ENCODE measurements at places on chromosomes 5 and 9. TPM values are rescaled to one million over a fixed set of nuclear protein-coding genes. Genes with fewer than 3 reads are reported as not detected.

DNA sequence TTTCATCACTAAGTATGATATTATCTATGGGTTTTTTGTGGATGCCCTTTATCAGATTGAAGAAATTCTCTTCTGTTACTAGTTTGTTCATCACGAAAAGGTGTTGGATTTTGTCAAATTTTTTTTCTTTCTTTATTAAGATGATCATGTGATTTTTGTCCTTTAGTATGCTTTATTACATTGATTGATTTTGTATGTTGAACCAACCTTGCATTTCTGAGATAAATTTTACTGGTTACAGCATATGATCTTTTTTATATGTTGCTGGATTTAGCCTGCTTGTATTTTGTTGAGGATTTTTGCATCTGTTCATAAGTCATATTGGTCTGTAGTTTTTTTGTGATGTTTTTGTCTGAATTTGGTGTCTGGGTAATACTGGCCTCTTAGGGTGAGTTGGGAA lies 42.8 kb downstream of the RAD23B start:
- no peaks in the 10 kb centered on the region for H3K27me3 ChIP-seq
- H3K27ac ChIP-seq: no peak overlapping the region
- H3K4me1 ChIP-seq: peaks cover 14% of the 10 kb centered on the region
- no peak for DNase-seq
- H3K36me3 ChIP-seq: peaks cover 72% of the 10 kb centered on the region
- no peak overlapping the region for H3K4me3 ChIP-seq

- no peak overlapping the region for H3K27ac ChIP-seq
- no peaks in the 10 kb centered on the region for H3K4me1 ChIP-seq
- no peak overlapping the region for H3K4me3 ChIP-seq
- H3K27me3 ChIP-seq: no peaks in the 10 kb centered on the region
- peak; percentile 1 for DNase-seq
These were observed 462.1 kb upstream of the GRAMD2B start for GRCh38 chr5:125961150-125961549.

GRCh38 chr9:33908114-33908513 lies 91.2 kb downstream of the UBE2R2 start:
- H3K4me3 ChIP-seq: no peak overlapping the region
- H3K27ac ChIP-seq: no peak overlapping the region
- H3K36me3 ChIP-seq: peaks cover 31% of the 10 kb centered on the region

- no peak within 1 kb of the TSS for H3K4me3 ChIP-seq
- H3K36me3 ChIP-seq: no peaks in the 10 kb centered on the region
- DNase-seq: no peak
- peaks cover 8% of the 10 kb centered on the region for H3K4me1 ChIP-seq
- H3K27ac ChIP-seq: no peak within 1 kb of the TSS
These were observed at the start of gene SCGB3A1 for GRCh38 chr5:180591311-180591887. TSS of gene SCGB3A1 (minus strand) at chr5:180591499. CDS start at chr5:180591462, 37 bp downstream.

DNA sequence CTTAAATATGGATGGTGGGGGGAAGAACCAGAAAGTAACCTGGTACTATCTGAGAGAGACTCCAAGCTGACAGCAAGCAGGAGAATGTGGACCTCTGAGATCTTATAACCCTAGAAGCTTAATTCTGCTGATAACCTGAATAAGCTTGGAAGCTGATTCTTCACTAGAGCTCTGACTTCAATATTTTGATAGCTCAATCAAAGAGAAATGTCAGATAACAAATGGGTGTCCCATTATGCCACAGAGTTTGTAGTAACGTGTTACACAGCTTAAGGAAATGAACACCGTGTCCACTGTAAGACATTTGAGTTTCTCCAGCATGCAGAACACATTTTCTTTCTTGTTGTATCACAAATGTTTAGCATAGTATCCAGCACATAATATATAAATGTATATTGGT lies 626.7 kb downstream of the CDH12 start:
- no peaks in the 10 kb centered on the region for H3K27me3 ChIP-seq
- H3K36me3 ChIP-seq: no peaks in the 10 kb centered on the region
- no peak overlapping the region for H3K27ac ChIP-seq
- no peaks in the 10 kb centered on the region for H3K4me1 ChIP-seq
- H3K4me3 ChIP-seq: no peak overlapping the region

GRCh38 chr9:117945286-117945685 lies 241.1 kb downstream of the TLR4 start:
- DNase-seq: no peak
- no peaks in the 10 kb centered on the region for H3K36me3 ChIP-seq
- no peaks in the 10 kb centered on the region for H3K4me1 ChIP-seq
- H3K4me3 ChIP-seq: no peak overlapping the region
- H3K27ac ChIP-seq: no peak overlapping the region

DNA sequence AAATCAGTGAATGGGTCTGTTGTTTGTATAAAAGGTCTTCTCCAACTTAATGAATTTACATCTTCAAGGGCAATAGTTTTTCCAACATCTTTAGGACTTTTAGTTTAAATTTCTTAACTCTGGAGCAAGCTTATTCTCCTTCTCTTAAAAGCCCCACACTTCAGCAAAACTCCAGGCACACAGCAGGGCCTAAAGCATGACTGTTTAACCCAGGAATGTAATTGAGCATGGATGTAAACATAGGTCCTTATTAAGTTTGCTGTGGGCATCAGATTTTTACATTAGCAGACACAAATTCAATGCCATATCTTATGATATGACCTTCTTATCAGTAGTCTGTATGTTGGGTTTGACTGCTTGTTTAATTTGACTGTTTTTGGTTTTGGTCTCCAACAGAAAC lies 78.9 kb downstream of the ABCA1 start:
- no peak for DNase-seq
- H3K36me3 ChIP-seq: no peaks in the 10 kb centered on the region
- H3K4me3 ChIP-seq: no peak overlapping the region
- H3K4me1 ChIP-seq: no peaks in the 10 kb centered on the region
- H3K27me3 ChIP-seq: no peaks in the 10 kb centered on the region

- peaks cover 1% of the 10 kb centered on the region for H3K36me3 ChIP-seq
- peaks cover 82% of the 10 kb centered on the region for H3K4me1 ChIP-seq
- no peak overlapping the region for H3K4me3 ChIP-seq
- no peak overlapping the region for H3K27ac ChIP-seq
- no peaks in the 10 kb centered on the region for H3K27me3 ChIP-seq
- DNase-seq: no peak
These were observed 43.9 kb downstream of the RAPGEF1 start for GRCh38 chr9:131695836-131696460.

GRCh38 chr9:18238254-18238653 lies 235.7 kb upstream of the ADAMTSL1 start:
- no peak overlapping the region for H3K27ac ChIP-seq
- H3K36me3 ChIP-seq: no peaks in the 10 kb centered on the region
- no peak for DNase-seq
- peaks cover 4% of the 10 kb centered on the region for H3K27me3 ChIP-seq
- peaks cover 2% of the 10 kb centered on the region for H3K4me1 ChIP-seq

DNA sequence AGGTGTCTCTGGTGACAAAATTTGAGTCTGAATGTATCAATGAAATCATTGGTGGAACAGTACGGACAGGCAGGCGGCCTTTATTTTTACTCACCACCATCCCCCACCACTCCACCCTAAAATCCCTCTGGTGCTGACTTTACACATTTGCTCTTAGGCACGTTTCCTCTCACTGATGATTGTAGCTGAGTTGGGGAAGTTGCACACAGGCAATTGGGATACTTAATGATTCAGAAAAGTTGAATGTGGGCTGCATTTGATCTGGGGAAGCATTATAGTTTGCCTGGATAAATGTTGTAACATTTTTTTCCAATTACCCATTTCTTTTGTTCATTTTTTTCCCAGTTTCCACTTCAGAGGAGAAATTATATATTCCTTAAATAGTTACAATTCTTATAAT lies 658.4 kb downstream of the TLR4 start:
- no peaks in the 10 kb centered on the region for H3K4me1 ChIP-seq
- no peak overlapping the region for H3K27ac ChIP-seq
- no peaks in the 10 kb centered on the region for H3K27me3 ChIP-seq
- no peaks in the 10 kb centered on the region for H3K36me3 ChIP-seq
- DNase-seq: no peak

GRCh38 chr5:53590759-53591158 lies 30.3 kb downstream of the NDUFS4 start:
- H3K27ac ChIP-seq: no peak overlapping the region
- no peaks in the 10 kb centered on the region for H3K27me3 ChIP-seq
- no peak overlapping the region for H3K4me3 ChIP-seq
- H3K36me3 ChIP-seq: peaks cover 4% of the 10 kb centered on the region
- H3K4me1 ChIP-seq: peaks cover 52% of the 10 kb centered on the region

DNA sequence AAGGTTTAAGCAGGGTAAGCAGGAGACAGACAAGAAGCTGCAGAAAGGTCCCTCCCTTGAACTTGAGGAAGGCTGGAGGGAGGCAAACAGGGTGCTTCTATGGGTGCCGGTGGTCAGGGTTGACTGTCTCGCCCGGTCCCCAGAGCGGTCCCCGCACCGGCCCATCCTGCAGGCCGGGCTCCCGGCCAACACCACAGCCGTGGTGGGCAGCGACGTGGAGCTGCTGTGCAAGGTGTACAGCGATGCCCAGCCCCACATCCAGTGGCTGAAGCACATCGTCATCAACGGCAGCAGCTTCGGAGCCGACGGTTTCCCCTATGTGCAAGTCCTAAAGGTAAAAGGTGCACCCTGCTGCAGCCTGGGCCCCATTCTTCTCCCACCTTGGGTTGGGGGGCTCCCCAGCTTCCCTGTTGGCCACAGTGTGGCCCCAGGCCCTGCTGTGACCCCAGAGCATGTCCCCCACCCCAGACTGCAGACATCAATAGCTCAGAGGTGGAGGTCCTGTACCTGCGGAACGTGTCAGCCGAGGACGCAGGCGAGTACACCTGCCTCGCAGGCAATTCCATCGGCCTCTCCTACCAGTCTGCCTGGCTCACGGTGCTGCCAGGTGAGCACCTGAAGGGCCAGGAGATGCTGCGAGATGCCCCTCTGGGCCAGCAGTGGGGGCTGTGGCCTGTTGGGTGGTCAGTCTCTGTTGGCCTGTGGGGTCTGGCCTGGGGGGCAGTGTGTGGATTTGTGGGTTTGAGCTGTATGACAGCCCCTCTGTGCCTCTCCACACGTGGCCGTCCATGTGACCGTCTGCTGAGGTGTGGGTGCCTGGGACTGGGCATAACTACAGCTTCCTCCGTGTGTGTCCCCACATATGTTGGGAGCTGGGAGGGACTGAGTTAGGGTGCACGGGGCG lies 5.7 kb downstream of the FGFR4 start:
- H3K27me3 ChIP-seq: peaks cover 12% of the 10 kb centered on the region
- H3K36me3 ChIP-seq: no peaks in the 10 kb centered on the region
- no peak for DNase-seq

DNA sequence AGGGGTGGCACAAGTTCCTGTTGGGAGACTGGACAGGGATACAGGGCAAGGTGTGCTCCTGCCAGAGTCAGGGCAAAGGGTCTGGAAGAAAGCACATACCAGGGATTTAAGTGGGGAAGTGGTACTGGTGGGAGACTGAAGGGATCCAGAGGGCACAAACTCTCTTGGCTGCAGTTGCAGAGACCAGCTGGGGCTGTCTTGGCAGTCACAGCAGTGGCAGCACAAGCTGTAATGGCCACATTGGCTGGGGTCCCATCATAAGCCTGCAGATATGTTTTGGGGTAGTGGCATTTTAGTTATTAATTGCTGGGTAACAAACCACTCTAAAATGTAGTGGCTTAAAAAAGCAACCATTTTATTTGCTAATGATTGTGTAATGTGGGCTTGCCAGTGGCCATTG lies 492.2 kb downstream of the ENC1 start:
- H3K4me1 ChIP-seq: no peaks in the 10 kb centered on the region
- no peak for DNase-seq
- H3K36me3 ChIP-seq: no peaks in the 10 kb centered on the region
- no peak overlapping the region for H3K27ac ChIP-seq
- H3K4me3 ChIP-seq: no peak overlapping the region

DNA sequence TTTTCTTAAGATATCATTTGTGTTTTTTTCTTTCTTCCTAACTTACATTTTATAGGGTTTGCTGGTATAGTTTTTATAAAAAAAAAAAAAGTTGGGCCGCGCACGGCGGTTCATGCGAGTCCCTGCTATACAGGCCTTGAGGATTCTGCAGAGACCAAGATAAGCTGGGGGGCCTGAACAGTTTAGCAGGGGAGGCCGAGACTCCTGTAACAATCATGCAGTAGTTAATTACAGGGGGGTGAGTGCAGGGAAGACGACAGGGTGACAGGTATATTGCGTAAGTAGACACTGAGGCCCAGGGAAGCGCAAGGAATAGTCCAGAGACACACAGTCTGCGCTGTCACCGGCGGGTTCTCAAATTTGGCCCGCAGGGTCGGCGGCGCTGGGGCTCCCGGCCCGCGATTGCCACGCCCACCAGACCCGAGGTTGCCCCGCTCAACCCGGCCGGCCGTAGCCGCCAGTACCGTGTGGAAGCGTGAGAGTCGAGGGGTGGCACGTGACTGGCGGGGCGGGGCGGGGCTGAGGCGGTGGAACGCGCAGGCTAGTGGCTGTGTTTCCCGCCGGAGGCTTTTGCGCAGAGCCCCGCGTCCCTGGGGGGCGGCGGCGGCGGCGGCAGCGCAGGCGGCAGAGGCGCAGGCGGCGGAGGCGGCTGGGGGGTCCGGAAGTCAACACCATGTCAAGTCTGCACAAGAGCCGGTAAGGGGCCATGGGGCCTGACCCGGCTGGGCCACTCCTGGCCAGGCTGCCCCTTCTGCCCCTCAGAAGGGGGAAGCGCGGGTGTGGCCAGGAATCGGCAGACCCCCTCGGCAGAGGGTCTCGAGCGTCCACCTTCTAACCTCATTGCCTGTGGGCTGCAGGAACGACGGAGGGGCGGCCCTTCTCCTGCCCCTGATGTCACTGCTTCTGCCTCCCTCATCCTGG lies at the start of gene TBC1D13:
Gene TBC1D13 (plus strand): TSS at position 573 of the 921 bp plus-strand sequence. CDS start 101 bp downstream, at position 674.
- peaks cover 20% of the 10 kb centered on the region for H3K4me1 ChIP-seq
- peak within 1 kb of the TSS; percentile 85 for H3K27ac ChIP-seq
- peak within 1 kb of the TSS; percentile 93 for H3K4me3 ChIP-seq
- DNase-seq: peak; percentile 90
- peaks cover 4% of the 10 kb centered on the region for H3K36me3 ChIP-seq

- DNase-seq: peak; percentile 23
- no peaks in the 10 kb centered on the region for H3K36me3 ChIP-seq
- peaks cover 32% of the 10 kb centered on the region for H3K4me1 ChIP-seq
These were observed 67.6 kb downstream of the ARHGEF28 start for GRCh38 chr5:73693573-73694061.

GRCh38 chr5:21817668-21818369 lies 1035.3 kb downstream of the CDH12 start:
- H3K4me3 ChIP-seq: no peak overlapping the region
- H3K27me3 ChIP-seq: no peaks in the 10 kb centered on the region
- H3K36me3 ChIP-seq: no peaks in the 10 kb centered on the region
- H3K27ac ChIP-seq: no peak overlapping the region
- peaks cover 2% of the 10 kb centered on the region for H3K4me1 ChIP-seq

Gene CCDC171
- total RNA-seq: 2.1 TPM

Gene CTNND2
- total RNA-seq: not detected

Gene KIF24
- total RNA-seq: 5.8 TPM

Gene C9orf50
- total RNA-seq: not detected

Gene BOD1
- total RNA-seq: 28.7 TPM

Gene C9orf153
- total RNA-seq: 0.16 TPM

Gene PITX1
- 0.20 TPM for total RNA-seq

Gene MAMDC2
- not detected for total RNA-seq

Data from activated CD8-positive, alpha-beta T cell treated with anti-CD3 and anti-CD28 coated beads for 36 hours (primary cell).